ENCODE measurements at places on chromosomes 5 and 9.

DNA sequence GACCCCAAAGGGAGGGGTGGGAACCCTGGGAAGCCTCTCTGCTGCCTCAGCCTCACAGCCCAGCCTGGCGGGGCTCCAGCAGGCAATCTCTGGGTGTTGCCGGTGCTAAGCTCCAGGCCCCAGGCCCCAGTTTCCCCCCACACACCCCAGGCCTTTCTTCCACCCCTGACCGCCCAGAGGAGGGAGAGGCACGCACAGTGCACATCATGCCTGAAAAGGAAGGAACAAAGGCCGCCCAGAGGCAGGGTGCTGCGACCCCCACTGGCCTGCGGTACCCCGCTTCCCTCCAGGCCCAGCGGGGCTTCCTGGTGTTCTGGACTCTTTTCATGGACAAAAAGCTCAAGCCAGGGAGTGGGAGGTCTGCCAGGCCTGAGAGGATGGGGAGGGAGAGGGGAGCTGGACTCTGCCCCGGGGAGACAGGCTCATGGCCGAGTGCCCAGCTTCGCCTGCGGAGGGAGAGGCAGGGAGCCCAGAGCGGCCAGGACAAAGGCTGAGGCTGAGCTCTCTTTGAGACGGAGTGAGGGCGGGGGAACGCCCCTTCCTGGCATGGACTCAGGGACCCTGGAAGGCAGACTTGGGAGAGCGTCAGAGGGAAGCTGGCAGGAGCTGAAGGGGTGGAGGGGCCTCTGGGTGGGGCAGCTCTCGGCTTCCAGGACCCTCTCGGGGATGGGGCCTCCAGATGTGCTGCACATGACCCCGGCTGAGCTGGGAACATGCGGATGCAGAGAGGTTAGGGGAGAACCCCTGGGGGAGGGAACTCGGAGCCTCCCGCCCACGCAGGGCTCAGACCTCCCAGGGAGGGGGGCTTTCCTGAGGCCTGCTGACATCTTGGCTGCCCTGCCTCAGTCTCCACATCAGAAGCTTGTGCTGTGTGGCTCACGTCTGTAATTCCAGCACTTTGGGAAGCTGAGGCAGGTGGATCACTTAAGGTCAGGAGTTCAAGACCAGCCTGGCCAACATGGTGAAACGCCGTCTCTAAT lies 1.8 kb upstream of the ENTPD2 start:
- DNase-seq = no peak

DNA sequence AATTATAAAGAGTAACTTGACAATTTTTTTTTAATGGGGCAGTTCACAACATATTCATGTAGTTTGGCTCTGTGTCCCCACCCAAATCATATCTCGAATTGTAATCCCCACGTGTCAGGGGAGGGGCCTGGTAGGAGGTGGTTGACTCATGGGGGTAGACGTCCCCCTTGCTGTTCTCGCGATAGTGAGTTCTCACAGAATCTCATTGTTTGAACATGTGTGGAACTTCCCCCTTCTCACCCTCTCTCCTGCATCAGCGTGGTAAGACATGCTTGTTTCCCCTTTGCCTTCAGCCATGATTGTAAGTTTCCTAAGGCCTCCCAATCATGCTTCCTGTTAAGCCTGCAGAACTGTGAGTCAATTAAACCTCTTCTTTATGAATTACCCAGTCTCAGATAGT lies 40.7 kb downstream of the FBXW11 start:
- DNase-seq = no peak

GRCh38 chr9:5850724-5851122 lies 17.8 kb upstream of the ERMP1 start:
- DNase-seq = no peak

DNA sequence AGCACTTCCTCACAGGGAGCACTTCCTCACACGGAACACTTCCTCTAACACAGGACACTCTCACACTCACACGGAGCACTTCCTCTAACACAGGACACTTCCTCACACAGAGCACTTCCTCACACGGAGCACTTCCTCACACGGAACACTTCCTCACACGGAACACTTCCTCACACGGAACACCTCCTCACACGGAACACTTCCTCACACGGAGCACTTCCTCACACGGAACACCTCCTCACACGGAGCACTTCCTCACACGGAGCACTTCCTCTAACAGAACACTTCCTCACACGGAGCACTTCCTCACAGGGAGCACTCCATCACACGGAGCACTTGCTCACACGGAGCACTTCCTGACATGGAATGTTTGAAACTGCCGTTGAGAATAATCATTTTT lies 13.4 kb downstream of the POMT1 start:
- no peak for DNase-seq

DNA sequence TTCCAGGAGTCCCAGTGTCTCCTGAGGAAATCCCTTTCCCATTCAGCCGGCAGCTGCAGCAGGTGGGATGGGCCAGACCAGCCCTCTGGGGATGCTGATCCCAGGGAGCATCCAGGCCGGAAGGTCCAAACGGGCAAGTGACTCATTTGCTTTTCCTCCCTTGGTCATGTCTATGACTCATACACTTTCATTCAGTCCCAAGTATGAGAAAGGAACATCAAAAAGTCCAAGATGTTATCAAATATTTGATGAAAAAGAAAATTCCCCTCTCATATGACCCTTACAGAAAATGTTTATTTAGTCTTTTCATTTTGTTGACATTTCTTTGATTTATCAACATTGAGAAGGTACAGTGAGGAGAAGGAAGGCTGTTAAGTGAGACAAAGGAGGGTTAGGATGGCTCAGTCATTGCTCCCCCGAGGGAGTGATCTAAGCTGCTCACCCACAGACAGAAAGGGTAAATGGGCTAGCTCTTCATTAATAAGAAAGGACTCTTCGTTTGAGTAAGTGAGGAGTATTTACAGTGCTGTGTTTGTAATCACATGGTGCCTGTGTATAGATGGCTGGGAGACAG lies 117.6 kb upstream of the ANKRD55 start:
- DNase-seq = no peak

DNA sequence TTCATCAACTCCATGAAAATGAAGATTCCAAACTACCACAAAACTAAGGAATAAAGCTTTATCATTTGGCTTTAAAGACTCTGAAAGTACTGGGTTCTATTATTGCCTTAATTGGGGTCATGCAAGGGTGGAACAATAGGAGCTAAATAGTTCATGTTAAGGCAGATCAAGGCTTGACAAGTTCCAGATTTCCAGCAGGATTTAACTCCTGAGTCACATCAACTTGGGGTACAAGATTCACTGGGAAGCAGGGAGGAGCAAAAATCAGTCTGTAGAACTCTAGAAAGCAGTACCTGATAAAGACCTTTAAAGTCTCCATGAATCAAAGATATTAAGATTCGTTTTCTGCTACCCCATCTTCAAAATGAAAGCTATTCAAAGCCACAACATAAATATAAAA lies 41.9 kb upstream of the GLRX start:
- DNase-seq = no peak

DNA sequence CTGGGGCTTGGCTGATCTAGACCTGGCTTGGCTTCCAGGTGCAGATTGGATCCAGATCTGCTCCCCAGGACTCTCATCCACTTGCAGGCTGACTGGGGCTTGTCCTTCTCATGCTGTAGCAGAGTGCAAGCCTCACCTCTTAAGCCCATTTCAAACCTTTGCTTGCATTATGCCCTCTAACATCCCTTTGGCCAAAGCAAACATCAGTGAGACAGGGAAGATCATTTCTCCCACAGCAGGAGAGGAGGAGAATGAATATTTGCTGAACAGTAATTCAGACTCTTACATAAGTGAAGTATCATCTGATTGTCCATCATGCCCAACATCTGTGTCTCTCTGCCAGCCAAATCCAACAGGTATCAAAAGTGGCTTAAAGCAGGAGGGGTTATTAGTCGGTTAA lies 194.9 kb downstream of the C9orf152 start:
- DNase-seq = no peak

- no peak for DNase-seq
These were observed 53.0 kb upstream of the CPEB4 start for GRCh38 chr5:173835131-173835530.

- DNase-seq = no peak
These were observed 73.4 kb downstream of the PHAX start for GRCh38 chr5:126674145-126674544.

GRCh38 chr5:143576711-143577484 lies 173.4 kb upstream of the NR3C1 start:
- no peak for DNase-seq

GRCh38 chr5:88695232-88695631 lies 187.8 kb downstream of the MEF2C start:
- no peak for DNase-seq

GRCh38 chr5:61349935-61350334 lies 17.9 kb downstream of the ZSWIM6 start:
- DNase-seq = no peak

- DNase-seq = no peak
These were observed 3.9 kb upstream of the HK3 start for GRCh38 chr5:176902911-176903664.

- no peak for DNase-seq
These were observed 8.5 kb downstream of the FOCAD start for GRCh38 chr9:20692554-20692953.

GRCh38 chr5:95918421-95919006 lies 43.1 kb downstream of the ELL2 start:
- DNase-seq = no peak

DNA sequence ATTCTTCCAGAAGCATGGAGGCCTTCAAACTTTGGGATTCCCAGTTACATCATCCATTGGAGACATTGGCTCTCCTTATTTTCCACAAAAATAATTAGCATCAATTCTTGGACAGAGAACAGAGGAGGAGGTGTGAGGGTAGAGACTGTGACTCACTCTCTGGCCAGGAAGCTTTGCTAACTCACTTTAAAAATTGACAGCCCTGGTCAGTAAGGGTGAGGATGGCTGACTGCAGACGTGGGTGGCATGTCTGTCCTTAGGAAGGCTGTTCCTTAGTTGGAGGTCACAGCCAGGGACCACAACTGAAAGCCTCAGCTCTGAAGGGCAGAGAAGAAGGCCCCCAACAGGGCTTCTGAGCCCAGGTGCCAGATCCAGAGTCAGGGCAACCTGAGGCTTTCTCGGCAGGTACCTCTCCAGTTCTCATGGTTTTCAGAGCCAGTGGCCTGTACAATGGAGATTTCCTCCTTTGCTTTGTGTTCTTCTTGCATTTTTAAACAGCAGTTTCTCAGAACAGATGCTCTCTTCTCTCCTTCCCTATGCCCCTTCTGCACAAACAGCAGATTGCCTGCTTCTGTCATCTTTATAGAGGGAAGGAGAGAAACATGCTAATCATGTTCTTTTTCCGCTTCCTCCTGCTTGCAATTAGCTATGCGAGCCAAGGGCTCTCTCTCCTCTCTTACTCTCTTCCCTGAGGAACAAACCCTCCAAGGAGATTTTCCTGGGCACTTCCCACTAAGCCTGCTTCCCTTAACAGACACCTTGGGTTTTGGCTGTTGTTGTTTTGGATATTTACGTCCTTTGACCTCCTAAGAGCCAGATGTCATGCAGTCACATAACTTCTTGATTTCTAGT lies 92.5 kb upstream of the ZNF366 start:
- DNase-seq = no peak

DNA sequence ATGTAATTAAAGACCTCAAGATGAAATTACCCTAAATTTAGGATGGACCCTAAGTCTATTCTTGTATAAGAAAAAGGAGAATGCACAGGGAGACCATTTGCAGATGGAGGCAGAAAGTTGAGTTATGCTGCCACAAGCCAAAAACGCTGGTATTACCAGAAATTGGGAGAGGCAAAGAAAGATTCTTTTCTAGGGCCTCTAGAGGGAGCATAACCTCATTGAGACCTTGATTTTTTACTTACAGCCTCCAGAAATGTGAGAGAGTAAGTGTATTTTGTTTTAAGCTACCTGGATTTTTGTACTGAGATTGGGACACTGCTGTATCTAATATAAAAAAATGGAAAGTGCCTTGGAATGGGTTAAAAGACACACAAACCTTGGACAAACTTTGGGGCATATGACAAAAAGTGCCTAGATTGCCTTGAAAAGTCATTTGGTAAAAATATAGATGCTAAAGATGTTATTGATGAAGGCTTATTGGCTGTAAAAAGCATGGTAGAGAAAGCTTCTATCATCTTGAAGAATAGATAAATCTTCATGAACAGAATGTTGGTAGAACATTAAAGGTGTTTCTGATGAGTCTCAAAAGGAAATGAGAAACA lies 174.7 kb upstream of the PRDM9 start:
- no peak for DNase-seq

GRCh38 chr5:30808996-30809395 lies 384.5 kb upstream of the CDH6 start:
- no peak for DNase-seq

DNA sequence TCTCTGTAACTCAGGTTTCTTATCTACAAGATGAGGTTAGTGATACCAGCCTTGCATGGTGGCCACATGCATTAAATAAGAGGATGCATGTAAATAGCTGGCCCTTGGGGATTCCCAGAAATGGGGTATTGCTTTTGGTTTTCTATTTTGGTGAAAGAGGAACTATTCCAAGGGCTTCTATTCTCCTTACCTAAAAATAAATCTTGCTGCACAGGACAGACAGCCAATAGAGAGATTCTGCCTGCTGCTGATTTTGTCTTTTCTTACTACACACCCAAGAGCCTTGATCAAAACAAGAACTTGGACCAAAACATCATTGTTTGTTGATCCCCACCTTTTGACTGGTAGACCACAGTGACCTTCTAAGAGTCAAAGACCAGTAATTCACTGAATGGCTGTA lies 161.8 kb downstream of the PJA2 start:
- no peak for DNase-seq
